Forelimb muscle (tissue), 1 donor: ENCODE measurements at places on chromosomes 4 and X.

GRCh38 chr4:111842336-111842735 lies 302.9 kb upstream of the FAM241A start:
- DNase-seq, result no peak

DNA sequence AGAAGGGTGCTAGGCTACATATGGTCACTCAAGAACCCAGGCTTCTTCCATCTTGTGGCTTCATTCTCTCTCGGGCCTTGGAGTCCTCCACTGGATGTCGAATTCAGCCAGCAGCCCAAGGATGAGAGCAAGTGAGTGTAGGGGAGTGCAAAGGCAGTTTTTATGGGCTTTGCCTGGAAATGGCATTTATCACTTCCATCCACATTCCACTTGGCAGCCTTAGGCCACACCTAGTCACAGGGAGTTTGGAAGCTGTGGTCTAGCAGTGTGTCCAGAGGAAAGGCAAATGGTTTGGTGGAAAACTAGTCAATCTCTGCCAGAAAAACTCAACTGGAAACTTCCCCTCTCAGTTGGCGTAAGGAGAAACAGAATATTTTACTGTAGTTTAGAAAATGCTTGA lies 59.0 kb downstream of the NHS start:
- no peak for DNase-seq

DNA sequence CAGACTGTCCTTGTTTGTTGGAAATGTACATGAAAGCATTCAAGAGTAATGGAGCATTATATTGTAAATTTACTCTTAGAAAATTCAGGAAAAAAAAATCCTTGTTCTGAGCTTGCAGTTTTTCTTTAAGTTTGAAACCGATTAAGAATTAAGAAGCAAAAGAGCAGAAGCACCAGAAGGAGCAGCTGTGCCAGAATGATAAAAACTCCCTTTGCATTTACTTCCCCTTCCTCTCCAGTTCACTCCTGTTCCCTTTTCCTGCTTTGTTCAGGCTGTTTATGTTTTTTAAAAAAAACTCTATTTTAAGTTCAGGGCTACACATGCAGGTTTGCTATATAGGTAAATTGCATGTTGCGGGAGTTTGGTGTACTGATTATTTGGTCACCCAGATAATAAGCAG lies 90.3 kb downstream of the ATOH1 start:
- DNase-seq, result no peak

GRCh38 chr4:2259036-2259540 lies 2.8 kb downstream of the MXD4 start:
- no peak for DNase-seq

GRCh38 chr4:119211867-119212233 lies 663 bp upstream of the USP53 start:
- no peak for DNase-seq

- no peak for DNase-seq
Observed at GRCh38 chr4:7772711-7773385, 166.8 kb downstream of the AFAP1 start.

DNA sequence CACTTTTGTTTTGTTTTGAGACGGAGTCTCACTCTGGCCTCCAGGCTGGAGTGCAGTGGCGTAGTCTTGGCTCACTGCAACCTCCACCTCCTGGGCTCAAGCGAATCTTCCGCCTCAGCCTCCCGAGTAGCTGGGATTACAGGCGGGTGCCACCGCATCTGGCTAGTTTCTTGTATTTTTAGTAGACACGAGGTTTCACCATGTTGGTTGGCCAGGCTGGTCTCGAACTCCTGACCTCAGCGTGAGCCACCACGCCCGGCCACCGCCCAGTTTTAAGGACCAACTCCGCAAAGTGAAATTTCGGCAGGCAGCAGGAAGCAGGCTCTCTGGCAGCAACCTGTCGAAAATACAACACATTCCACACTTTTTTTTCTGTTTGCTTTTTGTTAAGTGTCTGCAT lies 13.4 kb downstream of the DHRSX start:
- no peak for DNase-seq

DNA sequence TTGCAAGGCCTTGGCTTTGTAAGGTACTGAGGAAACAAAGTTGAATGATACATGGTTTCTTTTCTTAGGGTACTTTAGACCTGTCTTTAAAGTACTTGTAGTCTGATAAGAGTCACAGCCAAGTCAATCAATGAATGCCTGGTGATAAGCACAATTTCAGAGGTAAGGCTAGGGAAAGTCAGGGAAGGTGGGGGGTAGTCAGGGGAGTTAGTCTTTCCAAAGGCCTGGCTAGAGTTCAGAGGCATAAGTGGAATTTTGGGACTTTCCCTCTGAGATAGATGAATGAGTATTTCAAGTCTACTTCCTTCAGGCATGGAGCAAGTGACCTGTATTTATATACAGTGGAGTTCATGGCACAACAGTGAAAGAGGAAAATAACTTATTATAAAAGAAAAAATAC lies 78.3 kb downstream of the SLC4A4 start:
- DNase-seq, result no peak

GRCh38 chrX:56798866-56799758 lies 70.1 kb downstream of the NBDY start:
- DNase-seq, result peak; percentile 67

- DNase-seq, result no peak
Observed at GRCh38 chr4:105657117-105657765, 51.2 kb downstream of the INTS12 start.

- DNase-seq, result no peak
Observed at GRCh38 chrX:351736-352135, 33.1 kb upstream of the GTPBP6 start.

- DNase-seq, result no peak
Observed at GRCh38 chrX:30654989-30655607, 1.9 kb downstream of the GK start.

GRCh38 chr4:154367659-154368058 lies 123.9 kb downstream of the DCHS2 start:
- no peak for DNase-seq

DNA sequence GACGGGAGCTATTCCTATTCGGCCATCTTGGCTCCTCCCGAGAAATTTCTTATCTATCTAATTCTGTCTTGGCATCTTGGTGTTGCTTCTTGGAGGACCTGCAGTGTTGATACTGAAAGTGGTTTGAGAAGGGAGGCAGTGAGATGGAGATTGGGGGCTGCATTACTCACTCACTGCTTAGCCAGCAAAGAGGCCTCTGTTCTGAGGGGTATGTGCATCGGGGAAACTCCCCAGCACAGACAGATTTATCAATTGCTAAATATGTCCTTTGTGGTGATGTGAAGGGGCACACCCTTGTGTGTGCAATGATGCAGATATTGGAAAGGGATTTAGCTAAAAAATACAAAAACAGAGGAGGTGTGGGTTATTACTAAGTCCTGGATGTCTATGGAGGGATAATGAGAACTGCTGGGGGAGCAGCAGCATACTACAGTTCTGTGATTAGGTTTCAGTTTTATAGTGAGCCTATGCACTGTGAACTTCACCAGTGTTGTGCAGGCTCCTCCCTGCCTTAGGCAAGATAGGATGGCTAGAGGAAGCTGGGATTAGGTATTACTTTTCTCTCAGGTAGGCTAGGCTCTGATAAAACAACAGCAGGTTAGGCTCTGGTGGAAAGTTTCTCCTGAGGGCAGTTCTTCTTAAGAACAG lies 279.0 kb downstream of the HS3ST1 start:
- DNase-seq, result no peak

GRCh38 chr4:77002321-77003107 lies 53.0 kb downstream of the SEPTIN11 start:
- DNase-seq, result no peak

- DNase-seq, result no peak
Observed at GRCh38 chr4:122776916-122777315, 44.4 kb downstream of the BBS12 start.

DNA sequence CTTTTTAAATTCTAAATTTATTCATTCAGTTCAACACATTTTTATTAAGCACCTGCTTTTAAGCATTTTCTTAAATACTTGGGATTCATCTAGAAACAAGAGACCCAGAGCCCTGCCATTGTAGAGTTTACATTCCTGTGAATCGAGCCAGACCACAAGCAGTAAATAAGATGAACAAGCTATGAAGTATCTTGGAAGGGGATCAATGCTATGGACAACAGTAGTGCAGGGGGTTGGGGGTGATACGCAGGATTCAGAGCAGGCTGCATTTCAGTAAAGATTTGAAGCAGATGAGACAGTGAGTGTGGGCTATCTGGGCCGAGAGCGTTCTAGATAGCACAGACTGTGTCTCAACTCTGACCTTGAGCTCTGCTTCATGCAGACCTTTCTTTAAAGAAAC lies 35.1 kb downstream of the CLDN22 start:
- DNase-seq, result no peak

DNA sequence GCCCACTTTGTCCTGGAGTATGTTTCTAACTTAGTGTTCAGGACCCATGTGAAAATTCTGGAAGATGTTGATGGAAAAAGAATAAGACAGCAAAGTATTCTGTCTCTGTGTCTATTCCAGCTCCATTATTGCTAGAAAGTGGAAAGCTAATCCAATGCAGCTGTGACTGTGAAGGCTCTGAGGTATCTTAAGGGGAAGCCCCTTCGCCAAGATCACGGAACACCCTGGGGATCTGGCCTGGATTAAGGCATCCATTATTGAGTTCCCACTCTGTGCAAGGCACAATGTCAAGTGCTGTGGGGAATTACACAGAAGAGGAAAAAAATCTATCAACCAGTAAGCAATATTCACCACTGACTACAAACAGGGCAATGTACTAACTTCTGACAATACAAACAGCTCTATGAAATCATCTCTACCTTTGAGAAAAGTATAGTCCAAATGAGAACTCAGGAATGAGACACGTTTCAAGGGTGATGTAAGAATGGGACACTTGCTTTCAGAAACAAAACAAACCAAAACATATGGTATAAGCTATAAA lies 222.1 kb downstream of the LDB2 start:
- DNase-seq, result peak; percentile 94

GRCh38 chr4:137768881-137769280 lies 236.6 kb upstream of the PCDH18 start:
- DNase-seq, result no peak

DNA sequence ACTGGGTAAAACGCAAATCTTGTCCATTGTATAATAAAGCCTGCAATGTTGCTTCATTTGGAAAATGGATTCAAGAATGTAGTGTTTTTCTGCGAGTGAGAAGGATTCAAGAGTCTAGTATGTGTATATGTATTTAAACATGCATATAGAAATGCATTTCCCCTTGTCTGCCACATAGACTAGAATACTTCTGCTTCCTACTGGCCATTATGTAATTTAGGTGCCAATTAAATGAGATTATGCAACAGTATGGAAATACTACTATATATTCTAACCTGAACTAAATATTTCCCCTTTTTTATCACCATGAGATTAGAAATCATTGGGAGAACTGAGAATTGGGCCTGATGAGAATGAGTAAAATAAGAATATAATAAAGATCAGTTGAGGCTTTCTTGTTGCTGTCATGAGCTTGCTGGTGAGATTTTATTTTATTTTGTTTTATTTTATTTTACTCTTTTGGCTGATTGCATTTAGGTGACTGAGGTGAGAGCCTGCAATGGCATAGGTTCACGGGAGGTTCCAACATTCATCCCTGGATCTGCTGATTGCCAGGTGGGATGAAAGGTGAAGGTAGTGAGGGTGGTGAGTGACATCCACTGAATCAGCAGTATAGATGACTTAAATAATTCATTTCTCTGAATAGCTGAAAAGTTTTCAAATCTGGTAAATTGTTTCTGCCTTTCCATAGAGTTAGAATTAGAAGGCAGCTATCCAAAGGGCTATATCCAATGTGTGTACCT lies 95.6 kb upstream of the SLC4A4 start:
- DNase-seq, result no peak

DNA sequence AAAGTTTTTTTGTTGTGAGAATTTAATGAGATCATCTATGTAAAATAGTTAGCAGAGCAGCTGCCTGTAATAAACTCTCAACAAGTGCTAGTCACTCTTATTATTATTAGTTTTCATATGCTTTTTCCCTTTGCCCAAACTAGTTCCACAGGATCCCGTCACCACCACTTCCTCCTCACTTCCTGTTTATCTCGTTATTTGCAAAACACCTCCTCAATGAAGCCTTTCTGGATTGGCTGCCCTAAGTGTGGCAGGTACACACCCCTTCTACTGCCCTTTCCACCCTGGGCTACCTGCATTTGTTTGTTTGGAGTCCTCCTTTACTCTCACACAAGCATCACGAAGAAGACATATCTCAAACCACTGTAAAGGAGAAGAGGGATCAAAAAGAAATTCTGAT lies 54.4 kb upstream of the KLF3 start:
- no peak for DNase-seq

DNA sequence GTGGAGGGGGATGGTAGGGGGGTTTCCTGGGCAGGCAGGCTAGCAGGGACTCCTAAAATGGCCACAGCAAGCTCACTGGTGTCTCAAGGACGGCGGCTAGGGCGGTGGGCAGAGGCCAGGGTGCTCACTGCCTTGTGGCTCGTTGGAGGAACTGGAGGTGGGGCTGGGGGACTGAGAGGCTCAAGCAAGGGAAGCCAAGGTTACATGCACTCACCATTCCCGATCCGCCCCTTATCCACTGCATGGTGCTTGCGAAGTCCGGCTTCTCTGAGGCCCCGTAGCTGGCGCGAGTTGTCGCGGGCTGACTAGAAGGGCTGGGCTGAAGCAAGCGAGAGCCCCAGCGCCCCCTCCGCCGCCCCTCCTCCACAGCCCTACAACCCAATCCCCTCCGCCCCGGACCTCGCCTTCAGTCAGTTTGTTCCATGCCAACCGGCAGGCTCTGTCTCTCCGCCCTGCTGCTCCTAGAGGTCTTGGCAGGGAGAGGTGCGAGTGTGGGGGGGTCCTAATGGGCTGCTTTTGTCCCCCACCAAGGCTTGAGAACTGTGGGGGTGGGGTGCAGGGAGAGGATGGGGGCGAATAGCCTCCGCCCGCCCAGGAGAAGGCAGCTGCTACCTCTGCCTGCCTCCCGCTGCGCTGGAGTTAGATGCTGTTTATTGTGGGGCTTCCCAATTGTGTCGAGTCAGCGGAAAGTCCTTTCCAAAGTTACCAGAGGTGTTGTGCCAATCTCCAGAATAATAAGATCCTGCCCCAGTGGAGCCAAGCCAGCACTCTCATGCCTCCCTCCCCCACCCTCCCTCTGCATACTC lies at the start of gene ARHGEF9:
Gene ARHGEF9 (minus strand): TSS at position 313 of the 806 bp plus-strand sequence. CDS start 69 bp downstream, at position 244.
- DNase-seq, result peak; percentile 24

- DNase-seq, result no peak
Observed at GRCh38 chr4:131054489-131055019, 1958.6 kb downstream of the C4orf33 start.

GRCh38 chr4:1644891-1645657 lies 39.0 kb downstream of the FAM53A start:
- no peak for DNase-seq

DNA sequence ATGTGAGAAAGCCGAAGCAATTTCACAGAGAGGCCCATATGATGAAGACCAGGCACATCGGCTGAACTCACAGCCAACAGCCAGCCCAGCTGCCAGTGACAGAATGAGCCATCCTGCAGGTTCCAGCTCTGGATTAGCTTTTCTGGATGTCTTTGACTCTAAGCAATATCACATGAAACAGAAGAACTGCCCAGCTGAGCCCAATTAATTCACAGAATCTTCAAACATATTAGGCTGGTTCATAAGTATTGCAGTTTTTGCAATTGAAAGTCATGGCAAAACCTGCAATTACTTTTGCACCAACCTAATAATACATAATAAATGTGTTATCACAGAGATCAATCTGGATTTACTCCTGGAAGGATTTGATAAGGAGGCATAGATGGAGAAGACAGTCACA lies 299.9 kb downstream of the RAB28 start:
- DNase-seq, result no peak

GRCh38 chrX:20653070-20653469 lies 386.4 kb upstream of the RPS6KA3 start:
- no peak for DNase-seq

GRCh38 chr4:38132843-38133662 lies 172.9 kb downstream of the PTTG2 start:
- DNase-seq, result no peak
